ENCODE measurements at places on chromosomes 16 and 17.

DNA sequence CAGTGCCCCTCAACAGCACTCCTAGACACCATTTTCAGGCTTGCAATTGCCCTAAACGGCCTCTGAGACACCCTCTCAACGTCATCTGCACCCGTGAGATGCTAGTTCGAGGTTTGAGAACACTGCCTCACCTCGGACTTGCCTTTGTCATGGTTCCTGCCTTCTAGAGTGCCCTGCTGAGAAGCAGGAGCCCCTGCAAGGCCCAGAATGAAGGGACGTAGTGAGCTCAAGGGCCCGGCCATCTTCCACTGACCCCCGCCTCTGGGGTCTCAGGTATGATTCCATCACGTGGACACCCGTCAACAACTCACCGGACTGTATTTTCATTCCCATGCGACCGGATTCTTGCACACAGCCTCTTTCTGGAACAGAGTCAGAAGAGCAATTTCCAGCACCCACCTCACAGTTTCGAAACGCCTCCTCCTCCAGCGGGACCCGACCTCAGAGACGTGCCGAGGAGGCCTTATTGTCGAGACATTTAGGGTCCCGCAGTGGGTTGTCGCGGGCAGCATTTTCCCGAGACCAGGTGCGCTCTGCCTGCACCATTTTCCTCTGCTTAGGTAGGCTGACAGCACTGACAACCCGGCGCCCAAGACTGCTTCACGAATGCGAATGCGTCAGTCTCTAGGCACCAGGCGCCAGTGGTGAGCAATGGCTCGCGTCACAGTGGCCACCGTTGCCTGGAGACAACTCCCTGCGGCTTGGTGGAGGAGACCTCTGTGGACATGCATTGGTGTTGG lies 999.9 kb downstream of the KCNJ18 start:
- no peak for DNase-seq

GRCh38 chr16:81625544-81626153 lies 153.4 kb upstream of the PLCG2 start:
- DNase-seq = no peak

DNA sequence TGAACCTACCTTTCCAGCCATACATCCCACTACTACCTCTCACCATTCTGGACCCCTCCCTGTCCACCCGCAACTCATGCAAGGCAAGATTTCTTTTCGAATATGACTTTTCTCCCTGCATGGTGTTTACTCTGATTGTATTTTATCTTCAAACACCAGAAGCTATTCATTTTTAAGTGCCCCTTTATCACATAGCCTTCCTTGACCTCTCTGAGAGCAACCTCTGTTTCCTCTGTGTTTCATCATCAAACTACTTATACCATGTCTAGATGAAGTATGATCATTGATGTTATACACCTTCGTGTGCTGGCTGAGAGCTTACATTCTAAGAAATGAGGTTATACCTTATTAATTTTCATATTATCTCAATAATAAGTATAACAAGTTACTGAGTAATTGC lies 31.8 kb downstream of the SYCE1L start:
- DNase-seq = no peak

- no peak for DNase-seq
Observed at GRCh38 chr17:66509926-66510325, 207.5 kb downstream of the PRKCA start.

DNA sequence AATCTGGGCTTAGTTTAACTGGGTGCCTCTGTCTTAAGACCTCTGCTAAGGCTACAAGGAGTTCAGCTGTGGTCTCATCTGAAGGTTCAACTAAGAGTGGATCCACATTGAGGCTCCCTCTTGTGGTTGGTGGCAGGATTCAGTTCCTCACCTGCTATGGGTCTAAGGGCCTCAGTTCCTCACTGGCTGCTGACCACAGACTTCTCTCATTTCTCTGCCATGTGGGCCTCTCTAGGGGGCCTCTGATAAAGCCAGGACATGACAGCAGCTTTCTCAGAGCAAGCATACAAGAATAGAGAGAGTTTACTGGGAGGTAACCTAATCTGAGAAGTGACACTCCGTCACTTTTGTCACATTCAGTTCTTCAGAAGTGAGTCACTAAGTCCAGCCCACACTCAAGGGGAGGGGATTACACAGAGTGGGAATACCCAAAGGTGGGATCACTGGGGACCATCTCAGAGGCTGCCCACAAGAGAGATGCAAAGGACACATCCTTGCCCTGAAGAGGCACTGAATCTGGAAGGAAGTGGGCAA lies 19.2 kb upstream of the ABAT start:
- no peak for DNase-seq

- no peak for DNase-seq
Observed at GRCh38 chr17:77356109-77356689, 215.4 kb downstream of the SEC14L1 start.

DNA sequence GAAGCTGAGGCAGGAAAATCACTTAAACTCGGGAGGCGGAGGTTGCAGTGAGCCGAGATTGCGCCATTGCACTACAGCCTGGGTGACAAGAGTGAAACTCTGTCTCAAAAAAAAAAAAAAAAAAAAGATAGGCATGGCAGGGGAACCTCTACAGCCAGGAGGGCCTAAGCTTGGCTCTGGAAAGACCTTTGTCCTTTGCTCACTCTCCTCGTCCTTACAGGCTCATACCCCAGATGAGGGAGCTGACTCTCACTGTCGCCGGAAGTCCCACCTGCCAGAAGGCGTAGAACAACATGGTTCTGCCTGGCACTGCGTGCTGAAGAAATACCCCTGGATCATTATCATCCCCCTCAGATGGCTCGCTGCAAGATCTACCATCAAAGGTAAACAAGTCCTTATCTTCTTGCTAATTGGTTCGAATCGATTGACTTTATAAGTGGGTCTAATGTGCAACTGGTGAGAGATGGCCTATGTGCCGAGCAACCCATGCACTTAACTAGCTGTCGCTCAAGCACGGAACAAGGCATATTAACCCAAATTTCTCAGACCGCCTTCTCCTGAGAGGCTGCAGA lies 29.7 kb downstream of the RTN4RL1 start:
- no peak for DNase-seq

- peak; percentile 49 for DNase-seq
Observed at GRCh38 chr17:74325743-74326379, at the start of gene KIF19. Gene KIF19 (plus strand): TSS chr17:74326226. CDS start chr17:74326350, 124 bp downstream.

- DNase-seq = no peak
Observed at GRCh38 chr16:87595712-87596111, 6.6 kb upstream of the JPH3 start.
